NCI-H1092 (cell line): ENCODE measurements at places on chromosomes 3 and 15.

DNA sequence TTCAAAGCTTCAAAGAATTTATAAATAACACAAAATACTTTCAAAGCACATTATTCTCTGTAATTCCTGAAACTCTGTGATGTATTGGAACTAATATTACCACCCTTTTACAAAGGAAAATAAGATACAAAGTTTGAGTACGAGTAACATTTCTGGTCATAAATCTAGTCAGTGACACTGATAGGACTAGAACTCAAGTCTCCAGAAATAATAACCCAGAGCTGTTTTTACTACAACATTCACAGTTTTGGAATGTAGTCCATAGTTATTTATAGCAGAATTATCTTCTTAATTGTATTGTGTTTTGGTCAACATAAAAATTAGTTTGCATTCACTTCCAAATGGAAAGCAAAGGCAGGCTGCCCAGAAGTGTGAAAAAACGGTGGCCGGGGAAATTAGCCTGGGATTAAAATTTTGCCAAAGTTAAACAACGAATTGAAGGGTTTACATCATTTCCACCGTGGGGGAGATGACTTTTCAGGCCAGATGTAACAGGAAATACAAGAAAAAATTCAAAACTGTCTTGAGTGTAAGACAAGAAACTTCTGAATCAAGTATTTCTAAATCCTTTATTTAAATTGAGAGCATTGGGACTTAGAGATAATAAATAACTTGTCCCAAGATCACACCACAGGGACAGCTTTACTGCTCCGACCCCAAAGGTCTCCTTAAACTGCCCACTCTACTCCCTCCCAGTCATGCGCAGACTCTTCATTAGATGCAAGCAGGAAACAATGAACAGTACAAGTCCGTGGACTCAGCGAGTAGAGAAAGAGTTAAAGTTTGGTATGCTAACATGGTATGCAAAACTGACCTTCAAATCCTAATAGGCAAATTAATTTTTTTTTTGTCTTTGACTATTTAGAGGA, 74.3 kb upstream of the VGLL4 start:
- DNase-seq, result no peak

GRCh38 chr3:35565048-35565447, 74.3 kb upstream of the ARPP21 start:
- DNase-seq, result no peak

- no peak for DNase-seq
Observed at GRCh38 chr3:134074790-134075567, 45.3 kb upstream of the SLCO2A1 start.

GRCh38 chr15:78715930-78716329, 74.9 kb upstream of the CHRNB4 start:
- DNase-seq, result no peak

- DNase-seq, result no peak
Observed at GRCh38 chr3:131250466-131250865, 131.1 kb upstream of the NUDT16 start.

GRCh38 chr15:67753891-67754290, 71.4 kb upstream of the SKOR1 start:
- DNase-seq, result no peak

- no peak for DNase-seq
Observed at GRCh38 chr3:27681249-27681748, 40.8 kb downstream of the EOMES start.

- DNase-seq, result no peak
Observed at GRCh38 chr3:13208706-13209633, 135.7 kb upstream of the IQSEC1 start.

DNA sequence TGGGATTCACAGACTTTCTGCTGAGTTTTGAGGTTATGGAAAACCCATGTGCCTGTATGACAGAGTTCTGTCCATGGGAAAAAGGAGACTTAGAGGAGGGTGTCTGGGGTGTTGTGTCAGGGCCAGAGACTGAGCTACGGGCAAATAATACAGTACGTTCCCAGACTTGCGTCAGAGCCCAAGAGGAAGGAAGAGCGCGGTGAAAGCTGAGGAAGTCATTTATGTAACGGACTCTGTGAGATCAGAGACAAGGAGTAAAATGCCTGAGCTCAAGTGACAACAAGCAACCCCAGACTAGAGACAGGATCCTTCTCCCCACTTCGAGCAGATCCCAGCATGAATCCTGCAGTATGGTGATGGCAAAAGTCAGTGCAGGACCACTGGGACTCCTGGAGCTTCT, 368.6 kb upstream of the MCTP2 start:
- no peak for DNase-seq

DNA sequence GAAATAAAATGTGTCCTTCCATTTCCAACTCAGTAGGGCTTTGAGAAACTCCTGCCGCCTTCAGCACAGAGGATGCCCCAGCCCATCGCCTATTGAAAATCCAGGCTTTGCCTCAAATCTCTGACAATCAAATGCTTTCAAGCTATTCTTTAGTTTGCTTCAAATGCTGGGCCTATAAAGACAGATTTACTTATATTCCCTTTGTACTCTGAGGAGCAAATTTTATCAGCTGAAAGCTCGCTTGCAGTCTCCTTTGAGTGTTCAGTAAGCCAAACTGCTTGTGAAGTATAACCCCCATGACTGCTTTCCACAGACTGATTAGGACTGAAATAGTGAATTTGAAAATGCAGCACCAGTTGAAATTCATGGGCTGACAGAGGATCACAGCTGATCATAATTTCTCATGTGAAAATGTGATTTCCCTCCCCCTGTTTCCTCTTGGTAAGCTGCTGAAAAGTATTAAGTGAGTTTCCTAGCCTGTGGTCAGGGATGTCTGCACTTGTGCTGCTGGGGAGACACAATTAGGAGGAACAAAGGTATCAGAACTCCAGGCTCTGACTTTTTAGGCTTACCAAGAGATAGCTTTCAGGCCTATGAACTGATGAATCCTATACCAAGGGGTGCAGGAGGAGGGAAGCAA, 563.4 kb upstream of the TGFBR2 start:
- no peak for DNase-seq

- no peak for DNase-seq
Observed at GRCh38 chr15:51237816-51238215, 100.6 kb downstream of the CYP19A1 start.

GRCh38 chr3:58680879-58681525, 14.4 kb upstream of the FAM3D start:
- no peak for DNase-seq

- DNase-seq, result no peak
Observed at GRCh38 chr3:16328124-16328523, 63.1 kb downstream of the OXNAD1 start.

GRCh38 chr15:46696281-46696680, 1021.0 kb upstream of the SEMA6D start:
- DNase-seq, result no peak

DNA sequence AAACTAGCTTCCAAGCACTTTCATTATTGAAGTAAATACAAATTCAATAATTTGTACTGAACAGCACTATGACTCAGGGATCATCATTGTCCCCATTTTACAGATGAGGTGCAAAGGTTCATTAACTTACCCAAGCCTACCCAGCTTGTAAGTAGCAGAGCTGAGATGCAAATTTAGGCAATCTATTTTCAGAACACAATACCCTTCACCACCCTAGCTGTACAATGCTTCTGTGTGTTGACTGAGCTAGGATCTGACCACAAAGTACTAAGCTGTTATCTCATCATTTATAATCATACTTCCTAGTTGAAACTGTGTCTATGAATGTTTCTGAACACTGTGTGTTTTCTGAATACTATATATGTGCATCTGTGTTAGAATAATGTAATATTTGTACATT, 3.2 kb upstream of the ILDR1 start:
- DNase-seq, result no peak

DNA sequence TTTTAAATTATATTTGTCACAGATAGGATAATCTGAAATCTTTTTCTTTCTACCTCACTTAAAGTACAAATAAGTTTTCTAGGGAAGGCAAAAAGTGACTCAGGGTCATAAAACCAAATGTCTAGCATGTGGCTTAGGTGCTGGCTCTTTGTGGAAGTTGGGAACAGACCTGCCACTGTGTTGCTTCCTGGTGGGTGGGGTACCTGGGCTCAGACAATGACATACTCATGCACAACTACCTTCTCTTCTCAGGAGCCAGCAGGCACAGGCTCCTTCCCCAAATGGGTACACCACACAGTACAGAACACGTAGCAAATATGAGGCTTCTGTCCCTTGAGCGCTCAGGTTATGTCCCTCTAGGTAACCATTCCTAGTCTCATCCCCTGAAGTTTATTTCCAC, 40.1 kb upstream of the MUC13 start:
- DNase-seq, result no peak

- DNase-seq, result no peak
Observed at GRCh38 chr3:14531856-14532395, 8.2 kb downstream of the GRIP2 start.

DNA sequence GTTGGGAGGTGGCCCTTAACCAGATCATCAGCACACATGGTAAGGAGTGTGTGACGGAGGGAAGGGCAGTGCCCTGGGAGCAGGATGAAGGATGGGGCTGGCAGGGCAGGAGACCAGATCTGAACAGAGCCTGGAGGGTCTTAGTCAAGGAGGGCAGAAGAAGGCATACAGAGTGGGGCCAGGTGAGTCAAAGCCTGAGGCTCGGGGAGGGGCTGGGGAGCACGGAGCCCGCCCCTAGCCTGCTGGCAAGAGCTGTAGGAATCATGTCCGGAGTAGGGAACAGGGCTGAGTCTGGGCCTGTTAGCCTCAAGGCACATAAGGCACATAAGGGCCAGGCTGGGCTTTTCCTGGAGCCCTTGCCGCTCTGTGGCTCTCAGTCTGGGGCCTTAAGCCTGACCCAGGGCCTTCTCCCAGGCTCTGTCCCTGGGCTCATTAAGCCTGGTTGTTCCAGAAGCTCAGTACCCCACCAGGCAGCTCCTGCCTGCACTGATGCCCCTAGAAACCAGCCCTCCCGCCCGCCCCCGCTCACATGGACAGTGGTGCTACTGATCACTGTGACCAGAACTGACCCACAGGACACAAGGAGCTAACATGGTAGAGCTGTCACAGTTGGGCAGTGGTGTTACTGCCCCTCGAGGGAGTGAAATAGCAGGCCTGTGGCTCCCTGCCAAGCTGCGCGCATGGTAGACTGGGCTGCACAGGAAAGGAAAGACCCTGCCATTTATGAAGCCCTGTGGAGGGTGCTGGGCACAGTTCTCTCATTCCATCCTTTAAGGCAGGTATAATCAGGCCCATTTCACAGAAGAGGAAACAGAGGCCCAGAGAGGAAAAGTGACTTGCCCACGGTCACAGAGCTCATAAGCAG, 14.6 kb downstream of the ISG20 start:
- no peak for DNase-seq

GRCh38 chr15:99138491-99138982, 33.7 kb downstream of the SYNM start:
- DNase-seq, result no peak

DNA sequence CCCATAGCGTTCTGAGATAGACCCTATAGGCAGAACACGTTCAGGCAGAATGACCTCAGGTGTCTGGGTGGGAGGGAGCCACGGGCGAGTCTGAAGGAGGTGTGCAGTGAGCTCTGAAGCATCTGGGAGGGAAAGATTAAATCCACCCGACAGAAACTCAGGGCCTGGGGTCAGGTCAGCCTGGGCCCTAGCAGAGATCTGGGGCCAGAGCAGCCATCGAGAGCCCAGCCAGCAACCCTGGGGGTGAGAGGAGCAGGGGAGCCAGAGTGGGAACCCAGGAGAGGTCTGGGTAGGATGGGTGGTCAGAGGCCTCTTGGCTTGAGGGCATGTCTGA, 22.1 kb downstream of the SNX33 start:
- no peak for DNase-seq

GRCh38 chr3:111238885-111239284, 167.3 kb downstream of the NECTIN3 start:
- no peak for DNase-seq

DNA sequence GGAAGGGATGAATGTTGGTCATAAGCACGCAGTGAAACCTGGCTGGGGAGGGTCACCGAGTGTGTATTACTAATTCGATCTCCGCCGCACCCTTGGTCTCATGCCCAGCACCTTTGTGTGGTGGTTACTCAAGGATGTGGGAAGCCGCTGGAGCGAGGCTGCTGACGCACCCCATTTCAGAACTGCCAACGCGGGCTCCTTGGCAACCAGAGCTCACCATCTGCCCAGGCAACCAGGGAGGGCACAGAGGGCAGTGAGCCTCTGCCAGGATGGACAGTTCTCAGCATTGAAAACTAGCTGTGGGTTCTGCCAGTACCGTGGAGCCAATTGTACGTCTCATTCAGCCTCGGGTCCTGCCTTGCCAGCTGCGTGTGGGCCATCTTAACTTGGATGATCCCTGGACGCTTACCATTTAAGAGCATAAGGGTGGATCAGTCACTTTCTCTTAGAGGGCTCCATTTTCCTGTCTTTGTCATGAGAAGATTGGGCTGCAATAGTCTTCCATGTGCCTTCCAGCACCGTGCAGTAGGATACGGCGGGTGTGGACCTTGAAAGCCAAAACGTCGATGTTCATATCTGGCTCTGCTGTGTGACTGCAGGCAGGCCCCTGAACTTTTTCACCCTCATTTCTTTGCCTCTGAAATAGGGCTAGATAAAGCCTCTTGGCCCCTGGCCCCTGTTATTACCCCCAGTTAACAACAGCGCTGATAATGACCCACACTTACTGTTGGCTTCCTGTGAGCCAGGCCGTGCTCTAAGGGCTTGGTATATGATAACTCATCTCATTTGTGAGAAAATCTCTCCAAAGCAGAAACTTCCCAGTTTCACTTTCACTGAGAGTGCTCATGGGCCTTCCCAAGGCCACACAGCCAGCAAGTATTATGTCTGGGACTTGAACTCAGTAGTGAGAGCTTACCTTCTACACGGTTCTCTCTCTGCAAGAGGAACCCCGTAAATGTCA, 238.8 kb downstream of the OPA1 start:
- DNase-seq, result peak; percentile 72

DNA sequence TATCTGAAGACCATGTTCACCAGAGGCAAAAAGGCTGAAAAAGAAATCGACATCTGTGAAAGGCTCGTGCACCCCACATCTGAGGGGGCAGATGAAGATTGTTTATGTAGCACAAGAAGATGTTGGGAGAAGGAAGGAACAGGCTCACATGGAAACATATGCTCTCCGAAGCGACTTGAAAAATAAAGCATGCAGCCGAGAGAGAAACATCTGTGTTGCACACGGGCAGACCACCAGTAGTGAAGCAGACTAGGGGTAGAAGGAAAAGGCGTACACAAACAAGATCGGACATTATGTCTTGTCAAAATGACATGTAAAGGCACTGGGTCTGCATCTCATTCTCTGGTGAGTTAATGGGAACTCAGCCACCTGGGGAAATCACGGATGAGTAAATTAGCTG, 356.5 kb downstream of the ZIC4 start:
- no peak for DNase-seq
